ENCODE measurements at places on chromosomes 7 and 10.

DNA sequence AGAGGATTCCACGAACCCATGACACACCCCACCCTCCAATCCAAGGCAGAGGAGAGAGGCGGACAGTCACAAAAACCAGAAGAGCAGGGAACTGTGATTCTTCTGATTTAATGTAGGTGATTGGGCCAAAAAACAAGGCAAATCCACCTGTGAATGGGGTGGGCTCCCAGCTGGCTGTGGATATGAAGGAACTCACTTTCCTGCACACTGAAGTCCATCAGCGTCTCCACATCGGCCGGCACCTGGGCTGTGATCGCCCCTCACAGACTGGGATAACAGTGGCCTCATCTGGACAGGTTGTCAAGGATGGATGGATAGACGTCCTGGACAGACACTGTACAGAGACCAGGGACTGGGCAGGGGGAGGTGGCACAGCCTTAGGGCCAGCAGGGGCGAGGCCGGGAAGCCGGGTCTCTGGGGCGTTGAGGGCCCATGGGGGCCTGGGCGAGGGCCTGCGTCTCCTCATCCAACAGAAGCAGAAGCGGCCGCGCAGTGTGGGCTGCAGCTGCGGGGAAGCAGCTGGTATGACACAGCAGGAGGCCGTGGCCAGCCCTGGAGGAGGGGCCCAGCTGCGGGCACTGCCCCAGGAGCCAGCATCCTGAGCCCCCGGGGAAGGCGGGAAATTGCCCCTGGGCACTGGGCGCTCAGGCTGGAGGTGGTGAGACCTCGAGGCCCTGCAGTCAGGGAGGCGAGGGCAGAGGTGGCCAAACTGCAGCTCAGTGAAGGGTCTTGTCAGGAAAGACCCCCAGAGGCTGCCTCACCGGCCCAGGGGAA is 54.2 kb downstream of the DIP2C start:
- no peak for DNase-seq

GRCh38 chr7:134045716-134046115 is 81.4 kb upstream of the LRGUK start:
- no peak for DNase-seq

DNA sequence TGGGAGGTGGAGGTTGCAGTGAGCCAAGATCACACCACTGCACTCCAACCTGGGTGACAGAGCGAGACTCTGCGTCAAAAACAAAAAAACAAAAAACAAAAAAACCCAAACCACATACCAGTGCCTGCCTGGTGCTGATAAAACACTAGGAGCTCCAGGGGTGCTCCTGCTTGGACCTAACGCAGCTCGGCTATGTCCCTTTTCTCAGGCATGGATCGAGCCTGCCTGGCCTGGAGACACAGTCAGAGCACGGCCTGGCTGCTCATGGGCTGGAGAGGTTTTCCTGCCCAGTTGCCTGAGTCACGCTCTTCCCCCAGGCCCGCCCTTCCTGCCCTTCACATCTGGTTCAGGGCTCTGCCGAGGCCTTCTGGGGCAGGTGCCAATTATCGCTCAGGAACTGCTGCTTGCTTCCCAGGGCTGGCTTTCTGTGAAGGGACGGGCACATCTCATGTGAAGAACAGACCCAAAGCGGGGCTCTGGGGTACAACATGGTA is 12.6 kb upstream of the NPFFR1 start:
- DNase-seq = no peak

DNA sequence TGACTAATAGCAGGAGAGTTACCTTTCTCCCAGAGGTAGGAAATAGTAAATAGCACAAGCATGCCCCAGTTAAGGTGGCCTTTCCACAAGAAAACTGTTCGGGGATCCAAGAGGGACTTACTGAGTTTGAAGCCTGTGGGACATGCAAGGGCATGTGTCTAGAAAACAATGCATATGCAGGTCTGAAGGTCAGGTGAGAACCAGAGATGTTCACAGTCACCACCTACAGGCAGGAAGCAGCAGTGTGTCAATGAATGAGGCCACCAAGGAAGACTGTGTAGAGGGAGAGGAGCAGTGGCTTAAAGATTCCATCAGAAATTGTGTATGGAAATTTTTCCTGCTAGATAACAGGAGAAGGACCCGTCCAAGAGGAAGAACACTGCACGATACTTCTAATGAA is 66.0 kb downstream of the CALD1 start:
- no peak for DNase-seq

GRCh38 chr10:132972149-132972985 is 30.0 kb upstream of the CFAP46 start:
- DNase-seq = no peak

DNA sequence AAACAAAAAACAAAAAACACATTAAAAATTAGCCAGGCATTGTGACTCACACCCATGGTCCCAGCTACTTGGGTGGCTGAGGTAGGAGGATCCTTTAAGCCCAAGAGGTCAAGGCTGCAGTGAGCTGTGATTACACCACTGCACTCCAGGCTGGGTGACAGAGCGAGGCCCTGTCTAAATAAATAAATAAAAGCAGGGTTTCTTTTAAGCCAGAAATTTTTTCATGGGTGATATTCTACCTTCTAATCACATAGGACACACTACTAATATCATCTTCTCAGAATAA is 14.2 kb upstream of the SVIL start:
- no peak for DNase-seq

DNA sequence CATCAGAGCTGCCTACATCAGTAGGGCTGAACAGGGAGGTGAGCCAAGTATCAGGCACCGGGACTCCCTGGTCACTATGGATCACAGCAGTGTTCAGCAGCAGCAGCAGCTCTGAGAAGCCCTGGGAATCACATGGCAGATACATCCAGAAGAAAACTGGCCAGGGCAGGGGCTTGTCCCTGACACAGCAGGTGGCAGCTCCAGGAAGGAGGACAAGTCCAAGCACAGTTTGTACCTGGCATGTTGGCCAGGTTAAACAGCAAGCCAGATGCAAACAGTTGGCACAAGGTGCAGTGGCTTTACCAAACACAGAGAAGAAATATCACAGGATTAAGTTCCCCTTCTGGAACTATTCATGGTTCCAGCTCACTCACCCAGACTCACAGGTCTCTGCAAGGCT is 139.4 kb downstream of the KCNMA1 start:
- DNase-seq = no peak

DNA sequence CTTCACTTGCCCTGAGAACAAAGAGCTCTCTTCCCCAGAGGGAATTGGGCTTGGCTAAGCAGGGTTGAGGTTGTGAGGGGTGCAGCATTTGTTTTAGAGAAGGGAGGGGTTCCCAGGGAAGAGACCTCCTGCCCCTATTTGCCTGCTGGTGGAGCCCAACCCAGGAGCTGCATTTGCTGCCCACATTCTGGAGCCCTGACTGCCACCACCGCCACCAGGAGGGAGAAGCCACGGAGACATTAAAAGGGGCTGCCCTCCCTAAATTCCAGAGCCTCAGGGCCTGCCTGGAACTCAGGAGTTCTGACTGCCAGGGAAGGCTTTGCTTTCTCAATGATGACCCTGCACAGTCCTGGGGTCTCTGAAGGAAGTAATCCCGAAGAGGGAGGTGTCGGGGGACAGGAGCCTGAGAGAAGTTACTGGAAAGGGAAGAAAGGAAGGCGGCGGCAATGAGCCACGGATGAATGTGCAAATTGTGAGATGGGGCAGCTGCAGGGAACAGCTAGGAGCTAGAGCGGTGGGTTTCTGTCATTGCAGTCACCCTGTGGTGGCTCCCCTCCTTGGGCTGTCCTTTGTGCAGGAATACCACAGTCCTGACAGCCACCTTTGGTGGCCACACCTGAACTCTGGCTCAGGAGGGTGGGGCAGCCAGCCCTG is 51.3 kb downstream of the NEURL1 start:
- DNase-seq = no peak

- no peak for DNase-seq
Observed at GRCh38 chr10:70649526-70649925, 22.8 kb upstream of the ADAMTS14 start.

- no peak for DNase-seq
Observed at GRCh38 chr7:127322351-127322750, 69.6 kb upstream of the GRM8 start.

DNA sequence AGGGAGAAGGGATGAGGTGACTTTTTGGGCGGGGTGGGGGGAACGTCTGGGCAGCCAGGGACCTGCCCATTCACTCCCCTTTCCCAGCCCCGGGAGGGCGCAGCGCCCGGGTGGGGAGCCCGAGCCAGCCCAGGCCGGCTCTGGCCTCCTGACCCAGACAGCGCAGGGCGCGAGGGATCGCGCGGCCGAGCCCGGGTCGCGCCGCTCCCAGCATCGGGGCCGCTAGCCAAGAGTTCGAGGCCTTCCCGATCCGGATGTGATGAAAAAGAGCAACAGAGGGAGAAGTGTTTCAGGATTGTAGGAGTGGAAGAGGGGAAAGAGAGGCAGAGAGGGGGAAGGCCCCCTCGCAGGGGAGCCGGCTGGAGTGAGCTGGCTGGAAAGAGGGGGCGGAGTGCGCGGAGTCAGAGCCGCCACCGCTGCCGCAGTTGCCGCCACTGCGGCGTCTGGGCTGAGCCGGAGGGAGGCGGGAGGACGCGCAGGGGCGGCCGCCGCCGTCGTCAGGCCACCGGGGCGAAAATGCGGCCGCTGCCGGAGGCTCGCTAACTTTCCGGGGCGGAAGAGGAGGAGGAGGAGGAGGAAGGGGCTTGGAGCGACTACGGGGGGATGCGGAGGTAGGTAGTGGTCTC is at the start of gene MDFIC:
TSS of gene MDFIC (plus strand) at position 69 of the 626 bp plus-strand sequence. CDS start 940 bp downstream, outside the sequence.
- DNase-seq = peak; percentile 57

- DNase-seq = no peak
Observed at GRCh38 chr7:133702960-133703359, 424.2 kb upstream of the LRGUK start.

DNA sequence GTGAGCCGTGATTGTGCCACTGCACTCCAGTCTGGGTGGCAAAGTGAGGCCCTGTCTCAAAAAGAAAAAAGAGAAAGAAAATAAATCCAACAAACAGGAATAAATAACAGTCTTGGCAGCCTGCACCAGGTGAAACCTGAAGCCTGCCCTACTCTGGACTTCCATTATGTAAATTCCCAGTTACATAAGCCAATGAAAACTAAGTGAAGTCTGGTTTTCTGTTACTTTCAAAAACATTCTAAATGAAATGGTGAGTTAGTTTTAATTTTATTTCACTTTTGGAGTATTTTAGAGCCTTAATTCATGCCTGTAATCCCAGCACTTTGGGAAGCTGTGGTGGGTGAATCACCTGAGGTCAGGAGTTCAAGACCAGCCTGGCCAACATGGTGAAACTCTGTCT is 22.5 kb upstream of the HIBADH start:
- no peak for DNase-seq

DNA sequence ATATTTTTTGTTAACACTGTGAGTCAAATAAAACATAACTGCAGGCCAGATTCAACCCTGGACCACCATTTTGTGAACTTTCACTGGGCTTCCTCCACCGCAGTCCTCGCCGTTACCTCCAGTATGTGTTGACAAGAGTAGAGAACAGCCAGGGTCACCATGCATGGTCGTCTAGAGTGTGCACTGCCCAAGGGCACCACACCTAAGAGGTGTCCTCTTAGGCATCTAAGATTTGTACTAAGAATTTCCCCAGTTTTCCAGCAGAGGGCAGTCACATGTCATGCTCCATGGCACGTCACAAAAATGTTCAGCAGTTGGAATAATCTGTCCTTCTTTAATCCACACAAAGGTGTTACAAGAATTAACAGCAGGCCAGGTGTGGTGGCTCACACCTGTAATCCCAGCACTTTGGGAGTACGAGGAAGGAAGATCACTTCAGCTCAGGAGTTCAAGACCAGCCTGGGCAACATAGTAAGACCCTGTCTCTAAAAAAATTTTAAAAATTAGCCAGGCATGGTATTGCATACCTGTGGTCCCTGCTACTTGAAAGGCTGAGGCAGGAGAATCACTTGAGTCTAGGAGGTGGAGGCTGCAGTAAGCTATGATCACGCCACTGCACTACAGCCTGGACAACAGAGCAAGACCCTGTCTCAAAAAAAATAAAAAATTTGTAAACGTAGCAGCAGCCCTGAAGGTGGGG is 71.2 kb upstream of the FOXK1 start:
- DNase-seq = peak; percentile 3

DNA sequence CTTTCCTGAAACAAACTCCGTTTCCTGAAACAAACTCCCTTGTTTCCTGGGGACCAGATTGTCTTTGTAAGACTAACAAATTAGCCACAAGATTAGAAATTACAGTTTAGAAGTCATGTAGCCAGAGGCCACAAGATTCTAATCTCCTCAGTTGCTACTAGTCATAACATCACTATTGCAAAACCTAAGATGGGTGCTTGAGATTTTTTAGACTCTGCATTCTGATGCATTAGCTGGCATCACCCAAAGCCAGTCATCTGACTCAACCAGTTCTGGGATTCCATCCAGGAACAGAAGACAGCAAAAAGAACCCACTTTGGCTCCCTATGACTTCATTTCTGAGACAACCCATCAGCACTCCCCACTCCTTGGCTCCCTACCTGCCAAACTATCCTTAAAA is 367.9 kb upstream of the MBL2 start:
- no peak for DNase-seq

All from stimulated activated CD8-positive, alpha-beta memory T cell treated with anti-CD3 and anti-CD28 coated beads, Interleukin-12 subunit alpha, Interleukin-12 subunit beta, amount 100 ng/mL, for 4 hours (primary cell).